AG08396 (cell line): ENCODE measurements at places on chromosomes 7 and 10.
A peak's percentile ranks its signal among the peaks of the same experiment; 100 is the strongest.

DNA sequence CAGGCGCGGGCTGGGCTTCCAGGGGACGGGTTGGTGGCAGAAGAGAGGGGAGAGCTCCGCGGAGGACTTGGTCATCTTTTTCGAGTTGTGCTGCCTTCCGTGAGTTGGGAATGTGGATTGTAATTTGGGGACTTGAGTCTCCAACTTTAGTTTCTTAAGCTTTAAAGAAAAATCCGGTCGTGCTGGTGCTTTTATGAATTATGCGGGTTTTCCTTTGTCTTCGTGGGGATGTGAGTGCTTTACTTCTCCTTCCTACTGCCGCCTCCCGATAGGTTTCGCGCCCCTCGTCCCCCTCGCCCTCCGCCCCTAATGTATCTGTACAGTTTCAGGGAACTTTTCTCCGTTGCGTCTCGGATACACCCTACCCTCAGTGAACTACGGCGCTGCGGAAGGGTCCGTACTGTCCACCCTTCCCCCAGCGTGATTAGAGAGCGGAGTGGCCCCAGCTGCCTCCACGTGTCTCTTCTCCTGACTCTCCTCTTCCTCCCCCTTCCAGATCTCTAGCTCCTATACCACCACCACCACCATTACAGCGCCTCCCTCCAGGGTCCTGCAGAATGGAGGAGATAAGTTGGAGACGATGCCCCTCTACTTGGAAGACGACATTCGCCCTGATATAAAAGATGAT lies 649 bp downstream of the SCD start:
- DNase-seq: peak; percentile 40

GRCh38 chr7:18208921-18209320 lies 181.3 kb upstream of the PRPS1L1 start:
- DNase-seq: no peak

DNA sequence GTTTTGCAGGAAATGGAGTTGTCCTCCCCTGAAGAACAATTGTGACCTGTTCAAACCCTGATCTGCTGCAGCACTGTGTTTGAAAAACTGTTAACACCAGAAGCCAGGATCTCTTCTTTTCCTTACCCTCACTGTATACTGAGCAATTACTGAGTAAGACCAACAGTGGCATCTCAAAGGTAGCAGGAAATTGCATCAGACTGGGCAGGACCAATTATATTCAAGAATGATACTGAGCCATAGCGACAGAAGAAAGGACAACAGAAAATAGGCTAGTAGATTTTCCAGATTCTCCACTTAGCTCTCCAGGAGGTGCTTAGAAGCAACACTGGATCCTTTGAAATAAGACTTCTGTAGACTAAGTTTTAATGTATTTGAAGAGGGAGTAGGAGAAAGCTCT lies 57.4 kb upstream of the INHBA start:
- no peak for DNase-seq

- DNase-seq: no peak
Measured at GRCh38 chr7:151440799-151441445, 981 bp upstream of the CRYGN start.

- DNase-seq: peak; percentile 11
Measured at GRCh38 chr10:15046626-15047025, 2.9 kb downstream of the OLAH start.

- peak; percentile 52 for DNase-seq
Measured at GRCh38 chr7:105268511-105269392, 120.0 kb downstream of the SRPK2 start.

GRCh38 chr7:36400606-36401005 lies 10.9 kb downstream of the ANLN start:
- no peak for DNase-seq

DNA sequence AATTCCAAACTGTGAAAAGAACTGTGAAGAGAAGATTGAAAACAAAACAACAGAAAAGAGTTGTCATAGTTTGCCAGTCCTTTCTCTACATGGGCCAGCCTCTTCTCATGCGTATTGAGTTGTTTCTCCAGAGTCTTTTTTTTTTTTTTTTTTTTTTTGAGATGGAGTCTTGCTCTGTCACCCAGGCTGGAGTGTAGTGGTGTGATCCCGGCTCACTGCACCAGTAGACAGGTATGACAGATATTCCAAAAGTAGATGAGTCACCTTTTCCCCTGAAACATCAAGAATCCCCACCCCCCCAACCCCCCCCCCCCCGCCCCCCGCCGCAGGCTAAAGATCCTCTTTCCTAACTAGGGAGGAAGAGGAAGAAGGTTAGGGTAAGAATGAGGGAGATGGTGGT lies 15.6 kb upstream of the KMT2C start:
- no peak for DNase-seq

GRCh38 chr7:91326516-91327199 lies 62.4 kb downstream of the FZD1 start:
- no peak for DNase-seq
